ENCODE measurements at places on chromosomes 2 and 18. TPM values are rescaled to one million over a fixed set of nuclear protein-coding genes. Genes with fewer than 3 reads are reported as not detected.

- peaks cover 7% of the 10 kb centered on the region for H3K27me3 ChIP-seq
- H3K4me1 ChIP-seq, result no peaks in the 10 kb centered on the region
- no peak for DNase-seq
- H3K36me3 ChIP-seq, result no peaks in the 10 kb centered on the region
Observed at GRCh38 chr2:237427769-237428506, 14.0 kb upstream of the COL6A3 start.

DNA sequence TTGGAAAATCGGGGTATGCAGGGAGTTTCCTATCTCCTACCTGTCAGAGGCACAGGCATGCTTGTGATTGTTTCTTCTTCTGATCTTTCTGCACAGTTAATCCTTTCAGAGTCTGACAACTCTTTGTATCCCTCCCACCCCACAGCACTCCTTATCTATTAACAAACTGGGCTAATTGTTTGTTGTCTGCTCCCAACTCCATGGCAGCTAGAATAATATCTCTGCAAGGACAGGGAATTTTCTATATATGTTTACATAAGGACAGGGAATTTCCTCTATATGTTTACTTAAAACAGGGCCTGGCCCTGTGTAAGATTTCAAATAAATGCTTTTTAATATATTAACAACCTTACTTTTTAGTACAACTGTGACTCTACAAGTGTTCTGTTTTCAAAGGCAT is 36.0 kb upstream of the VRK2 start:
- no peak overlapping the region for H3K27ac ChIP-seq
- H3K4me3 ChIP-seq, result no peak overlapping the region
- no peak for DNase-seq
- H3K36me3 ChIP-seq, result no peaks in the 10 kb centered on the region

GRCh38 chr2:3173031-3173430 is 204.6 kb downstream of the EIPR1 start:
- no peaks in the 10 kb centered on the region for H3K4me1 ChIP-seq
- H3K27me3 ChIP-seq, result no peaks in the 10 kb centered on the region
- H3K4me3 ChIP-seq, result no peak overlapping the region
- H3K27ac ChIP-seq, result no peak overlapping the region
- no peak for DNase-seq
- H3K36me3 ChIP-seq, result no peaks in the 10 kb centered on the region

GRCh38 chr2:58535182-58535581 is 294.1 kb upstream of the FANCL start:
- no peak overlapping the region for H3K27ac ChIP-seq
- peak; percentile 8 for DNase-seq
- no peak overlapping the region for H3K4me3 ChIP-seq
- no peaks in the 10 kb centered on the region for H3K27me3 ChIP-seq

GRCh38 chr2:157822993-157823392 is 53.1 kb downstream of the ACVR1 start:
- H3K27me3 ChIP-seq, result no peaks in the 10 kb centered on the region
- 0 out of 2 replicates have a peak, but pooled peaks cover 2% of the 10 kb centered on the region for H3K36me3 ChIP-seq
- no peak overlapping the region for H3K27ac ChIP-seq
- no peak overlapping the region for H3K4me3 ChIP-seq

GRCh38 chr2:168816369-168816768 is 13.9 kb downstream of the NOSTRIN start:
- H3K27me3 ChIP-seq, result no peaks in the 10 kb centered on the region
- no peak overlapping the region for H3K27ac ChIP-seq
- H3K4me3 ChIP-seq, result no peak overlapping the region
- no peaks in the 10 kb centered on the region for H3K36me3 ChIP-seq
- peaks cover 19% of the 10 kb centered on the region for H3K4me1 ChIP-seq
- peak; percentile 9 for DNase-seq

DNA sequence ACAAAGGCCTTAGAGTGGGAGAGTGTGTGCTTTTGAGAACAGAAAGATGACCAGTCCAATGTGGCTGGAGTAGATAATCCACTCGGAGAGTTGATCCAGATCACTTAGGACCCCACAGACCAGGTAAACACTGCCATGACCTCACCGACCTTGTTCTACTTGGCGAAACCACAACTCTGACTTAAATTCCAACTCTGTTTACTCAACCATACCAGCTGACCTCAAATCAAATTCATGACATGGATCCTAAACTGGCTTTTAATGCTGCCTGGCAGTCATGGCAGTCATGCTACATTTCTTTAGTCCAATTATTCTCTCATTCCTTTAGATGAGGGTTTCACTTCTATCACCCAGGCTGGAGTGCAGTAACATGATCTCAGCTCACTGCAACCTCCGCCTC is 347.1 kb upstream of the FAM98A start:
- DNase-seq, result peak; percentile 10
- no peaks in the 10 kb centered on the region for H3K4me1 ChIP-seq
- no peak overlapping the region for H3K4me3 ChIP-seq
- H3K27ac ChIP-seq, result no peak overlapping the region
- H3K27me3 ChIP-seq, result no peaks in the 10 kb centered on the region

GRCh38 chr2:169065864-169066517 is 3.4 kb upstream of the DHRS9 start:
- no peak for DNase-seq
- H3K4me3 ChIP-seq, result no peak overlapping the region
- H3K4me1 ChIP-seq, result no peaks in the 10 kb centered on the region
- no peaks in the 10 kb centered on the region for H3K36me3 ChIP-seq

GRCh38 chr2:144449028-144449406 is 70.9 kb downstream of the ZEB2 start:
- DNase-seq, result no peak
- no peak overlapping the region for H3K27ac ChIP-seq
- peaks cover 11% of the 10 kb centered on the region for H3K36me3 ChIP-seq
- H3K27me3 ChIP-seq, result no peaks in the 10 kb centered on the region

DNA sequence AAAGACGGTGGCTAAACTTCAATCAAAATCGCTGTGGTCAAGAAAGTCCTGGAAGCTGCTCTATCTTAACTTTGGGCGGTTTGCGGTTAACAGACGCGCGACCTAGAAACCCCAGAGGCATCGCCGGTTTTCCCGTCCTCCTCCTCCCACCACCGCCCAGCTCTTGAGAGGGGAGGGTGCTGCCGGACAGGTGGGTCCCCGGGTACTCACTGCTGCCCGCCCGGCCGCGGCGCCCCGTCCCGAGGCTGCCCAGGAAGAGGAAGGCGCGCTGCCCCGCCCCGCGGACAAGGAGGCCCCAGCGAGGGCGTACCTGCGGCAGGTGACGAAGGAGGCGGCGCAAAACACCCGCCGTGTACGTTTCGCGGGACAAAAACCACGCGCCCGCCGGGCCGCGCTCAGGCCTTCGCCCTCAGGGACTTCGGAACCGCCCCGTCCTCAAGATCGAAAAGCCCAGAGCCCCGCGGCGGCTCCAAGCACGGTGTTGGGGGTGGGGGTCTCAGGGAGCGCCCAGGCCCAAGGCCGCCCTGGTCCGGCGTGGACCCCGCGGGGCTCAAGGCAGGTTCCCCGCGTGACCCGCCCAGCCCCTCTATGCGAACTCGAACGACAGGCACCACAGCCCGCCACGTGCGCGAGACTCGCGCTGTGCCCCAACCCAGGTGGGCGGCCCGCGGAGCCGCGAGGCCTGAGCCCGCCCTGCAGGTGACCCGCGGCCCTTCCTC is at the start of gene SH3YL1:
SH3YL1 (minus strand) TSS at position 259 of the 719 bp plus-strand sequence; CDS start at position 211, 48 bp downstream.
- DNase-seq, result no peak
- H3K4me1 ChIP-seq, result 0 out of 2 replicates have a peak, but pooled peaks cover 6% of the 10 kb centered on the region
- no peaks in the 10 kb centered on the region for H3K36me3 ChIP-seq

GRCh38 chr18:23226391-23226790 is 91.1 kb downstream of the CABLES1 start:
- peak overlapping the region; percentile 90 for H3K27ac ChIP-seq
- no peaks in the 10 kb centered on the region for H3K36me3 ChIP-seq
- H3K27me3 ChIP-seq, result no peaks in the 10 kb centered on the region

Gene G6PC2
- not detected for total RNA-seq

Gene MC4R
- not detected for total RNA-seq

Gene VAMP8
- total RNA-seq, result 51.3 TPM

Data from SJCRH30 (cell line).